NAMALWA (cell line): ENCODE measurements at places on chromosomes 6 and 20.

- DNase-seq: no peak
These were observed 35.8 kb upstream of the PDE10A start for GRCh38 chr6:165698868-165699267.

- no peak for DNase-seq
These were observed 25.9 kb downstream of the SF3B5 start for GRCh38 chr6:144069506-144069905.

DNA sequence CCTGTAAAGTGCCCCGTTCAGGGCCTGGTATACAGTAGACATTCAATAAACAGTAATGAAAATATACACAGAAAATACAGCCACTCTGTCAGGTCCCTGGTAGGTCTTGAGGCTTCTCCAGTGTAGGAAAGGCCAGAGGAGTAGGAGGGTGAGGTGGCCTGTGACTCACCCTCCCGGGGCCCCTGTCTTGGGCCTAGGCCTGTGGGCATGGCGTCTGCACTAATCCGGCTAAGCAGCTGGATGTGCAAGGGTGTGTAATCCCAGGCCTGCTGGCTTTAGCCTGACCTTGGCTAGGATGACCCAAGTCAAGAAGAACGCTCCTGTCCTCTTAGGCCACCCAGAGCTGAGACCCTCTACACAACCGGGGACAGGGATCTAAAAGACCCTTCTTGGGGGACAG, 84.9 kb downstream of the KCNB1 start:
- no peak for DNase-seq

- DNase-seq: peak; percentile 59
These were observed 216.2 kb downstream of the NFATC2 start for GRCh38 chr20:51326201-51326819.

- no peak for DNase-seq
These were observed 16.9 kb upstream of the TGM2 start for GRCh38 chr20:38181971-38182370.

DNA sequence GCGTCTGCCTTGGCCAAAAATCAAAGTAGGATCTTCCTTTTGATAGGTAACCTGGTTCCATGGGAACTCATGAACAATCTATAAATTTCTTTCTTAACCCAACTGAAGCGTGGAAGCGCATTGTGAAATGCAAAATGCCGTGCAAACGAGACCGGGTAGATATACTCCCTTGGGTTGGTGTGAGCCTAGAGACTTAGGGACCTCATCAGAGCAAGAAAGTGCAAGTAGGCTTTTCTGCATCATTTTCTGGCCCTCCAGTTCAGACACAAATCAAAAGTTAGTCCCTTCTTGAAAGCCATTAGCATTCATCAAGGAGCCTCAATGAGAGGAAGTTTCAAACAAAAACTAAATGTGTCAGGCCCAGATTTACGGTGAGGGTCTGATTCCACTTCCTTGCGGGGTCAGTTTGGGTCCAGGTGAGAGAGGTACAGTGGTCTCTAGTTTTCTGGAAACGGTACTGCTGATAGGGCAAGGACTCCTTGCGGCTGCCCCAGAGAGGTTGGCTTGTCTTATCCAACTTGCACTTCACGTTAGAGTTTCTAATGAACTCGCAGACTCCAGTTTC, 5.3 kb upstream of the ZNF184 start:
- DNase-seq: peak; percentile 75

GRCh38 chr6:10972196-10972595, 71.9 kb downstream of the ELOVL2 start:
- no peak for DNase-seq

DNA sequence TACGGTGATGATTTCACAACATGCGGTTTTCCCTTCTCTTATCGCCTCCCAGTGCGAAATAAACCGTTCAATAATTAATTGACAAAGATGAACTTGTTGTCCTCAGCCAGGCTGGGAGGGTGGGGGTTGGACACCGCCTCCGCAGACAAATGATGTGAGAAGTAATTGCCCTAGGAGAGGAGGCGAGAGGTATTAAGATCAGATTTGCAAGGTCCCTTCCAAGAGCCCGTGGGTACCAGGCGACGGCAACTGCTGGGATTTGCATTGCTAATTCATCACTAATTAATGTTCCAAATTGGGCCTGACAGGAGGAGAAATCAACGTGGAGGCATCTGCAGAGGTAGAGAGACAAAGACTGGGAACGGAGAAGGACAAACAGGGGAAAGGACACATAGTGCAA, 90.2 kb upstream of the CCDC167 start:
- no peak for DNase-seq

DNA sequence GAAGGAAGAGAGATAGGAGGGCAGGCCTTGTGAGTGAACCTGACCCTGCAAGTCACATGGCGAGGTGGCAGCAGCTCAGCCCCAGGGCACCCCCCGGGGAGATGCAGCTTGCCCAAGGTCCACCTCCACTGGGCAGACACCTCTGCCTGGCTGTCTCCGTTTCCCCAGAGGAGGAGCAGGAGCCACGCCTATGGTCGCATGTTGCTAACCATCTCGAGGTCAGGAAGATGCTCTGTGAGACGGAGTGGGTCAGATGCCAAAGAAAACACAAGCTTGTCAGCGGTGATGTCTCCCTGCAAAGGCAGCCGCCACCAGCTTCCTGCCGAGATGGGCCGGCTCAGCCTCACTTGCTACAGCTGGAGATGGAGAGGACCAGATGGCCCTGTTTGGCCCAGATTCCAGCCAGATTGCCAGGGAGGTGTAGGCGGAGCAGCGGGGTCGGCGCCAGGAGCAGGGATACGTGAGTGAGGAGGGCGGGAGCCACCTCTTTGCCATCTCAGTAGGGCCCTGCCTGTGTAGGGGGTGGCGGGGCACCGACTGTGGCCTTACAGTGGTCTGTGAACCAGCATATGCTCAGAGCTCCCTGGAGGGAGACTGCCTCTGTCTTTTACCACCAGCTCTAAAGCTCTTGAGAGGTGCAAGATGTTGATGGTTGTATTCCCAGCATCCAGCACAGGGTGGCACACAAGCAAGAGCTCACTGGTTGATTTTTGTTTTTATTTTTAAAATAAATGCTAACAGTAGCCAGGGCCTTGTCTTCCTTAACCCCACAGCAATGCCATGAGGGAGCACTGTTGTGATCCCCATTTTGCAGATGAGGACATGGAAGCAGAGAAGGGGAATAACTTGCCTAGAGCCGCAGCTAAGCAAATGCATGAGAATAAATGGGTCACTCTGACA, 42.9 kb upstream of the FAM83D start:
- DNase-seq: peak; percentile 57

- no peak for DNase-seq
These were observed 108.6 kb downstream of the ESR1 start for GRCh38 chr6:151916075-151916474.

- DNase-seq: no peak
These were observed 4.1 kb downstream of the TRIM38 start for GRCh38 chr6:25966711-25967110.

DNA sequence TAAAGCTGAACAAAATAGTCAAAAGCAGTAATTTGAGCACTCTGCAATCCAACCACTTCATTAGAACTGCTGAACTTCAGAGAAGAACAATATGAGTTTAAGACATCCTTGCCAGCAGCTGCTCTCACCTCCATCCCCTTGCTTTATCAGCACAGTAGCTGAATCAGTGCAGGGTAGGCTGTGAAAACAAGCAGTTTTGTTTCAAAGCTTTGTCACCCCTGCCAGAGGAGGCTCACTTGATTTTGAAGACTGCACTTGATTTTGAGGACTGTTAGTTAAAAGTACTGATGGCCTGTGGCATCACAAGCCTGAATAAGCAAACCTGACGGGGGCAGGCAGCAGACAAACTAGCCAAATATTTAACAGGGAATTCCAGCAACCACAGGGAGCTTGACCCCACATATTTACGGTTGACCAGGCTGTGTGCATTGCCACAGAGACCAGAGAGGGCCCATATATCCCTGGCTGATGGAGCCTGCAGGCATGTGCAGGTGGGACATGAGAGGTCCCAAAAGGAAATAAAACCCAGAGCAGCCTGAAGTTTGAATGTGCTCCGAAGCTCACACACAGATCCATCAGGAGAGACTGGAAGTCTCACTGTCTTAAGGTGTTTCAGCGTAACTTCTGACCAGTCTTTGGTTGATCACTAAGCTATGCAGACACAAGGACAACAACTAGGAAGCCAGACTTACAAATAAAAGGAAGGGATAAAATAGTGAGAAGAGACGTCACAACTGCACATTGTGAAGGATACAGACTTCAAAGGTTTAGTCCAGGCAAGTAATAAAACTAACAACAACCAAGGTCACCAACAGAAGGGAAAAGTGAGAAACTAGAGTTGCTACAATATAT, 97.4 kb downstream of the PDSS2 start:
- DNase-seq: no peak

DNA sequence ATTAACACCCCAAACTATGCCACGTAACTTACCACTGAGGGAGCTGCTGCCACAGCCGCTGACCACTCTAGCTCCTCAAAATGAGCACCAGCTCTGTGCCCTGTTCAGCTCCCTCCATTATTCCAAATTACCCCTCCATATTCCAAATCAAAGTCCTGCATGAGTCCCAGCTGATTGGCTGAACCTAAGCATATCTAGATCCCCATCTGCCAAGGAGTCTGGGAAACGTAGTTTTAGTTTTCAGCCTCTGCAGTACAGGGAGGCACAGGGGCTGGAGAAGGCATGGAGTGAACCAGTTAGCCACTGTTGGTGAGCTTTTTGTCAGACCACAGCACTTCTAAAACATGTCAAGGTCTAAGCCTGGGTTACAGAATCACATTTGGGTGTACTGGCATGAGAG, 15.9 kb downstream of the UNC5CL start:
- DNase-seq: no peak

DNA sequence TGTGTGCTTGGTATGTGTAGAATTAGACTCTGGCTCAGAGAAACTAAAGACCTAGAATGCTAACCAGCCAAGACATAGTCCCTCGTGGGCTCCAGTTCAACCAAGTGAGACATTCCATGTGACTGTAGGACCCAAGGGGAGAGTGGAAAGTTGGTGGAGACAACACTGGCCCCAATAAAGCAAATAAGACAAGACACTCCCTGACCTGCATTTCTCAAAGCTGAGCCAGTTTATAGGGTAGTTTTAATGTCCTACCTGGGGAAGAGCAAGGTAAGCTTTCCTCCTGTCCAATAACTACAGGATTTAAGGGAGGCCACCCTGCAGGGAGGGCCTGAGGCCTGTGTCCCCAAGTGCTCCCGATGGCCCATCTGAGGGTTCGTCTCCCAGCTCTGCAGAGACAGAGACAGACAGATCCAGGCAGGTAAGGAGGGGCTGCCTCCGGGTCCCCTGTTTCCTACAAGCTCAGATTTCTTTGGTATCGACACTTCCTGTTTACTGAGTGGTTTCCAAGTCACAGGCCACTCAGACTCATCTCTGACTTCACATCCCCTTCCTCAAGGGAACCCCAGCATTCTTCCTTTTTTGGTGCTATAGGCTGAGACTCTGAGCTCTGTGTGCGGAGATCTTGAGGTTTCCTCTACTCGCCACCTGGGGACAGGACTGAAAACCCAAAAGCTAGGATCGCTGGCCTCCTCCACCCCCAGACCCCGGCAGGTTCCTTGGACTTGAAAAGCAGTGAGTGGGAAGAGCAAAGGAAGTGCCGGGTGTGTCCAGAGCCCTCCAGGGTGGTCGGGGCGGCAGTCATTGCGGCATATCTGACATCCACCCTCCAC, 92.4 kb downstream of the PRND start:
- DNase-seq: peak; percentile 90

DNA sequence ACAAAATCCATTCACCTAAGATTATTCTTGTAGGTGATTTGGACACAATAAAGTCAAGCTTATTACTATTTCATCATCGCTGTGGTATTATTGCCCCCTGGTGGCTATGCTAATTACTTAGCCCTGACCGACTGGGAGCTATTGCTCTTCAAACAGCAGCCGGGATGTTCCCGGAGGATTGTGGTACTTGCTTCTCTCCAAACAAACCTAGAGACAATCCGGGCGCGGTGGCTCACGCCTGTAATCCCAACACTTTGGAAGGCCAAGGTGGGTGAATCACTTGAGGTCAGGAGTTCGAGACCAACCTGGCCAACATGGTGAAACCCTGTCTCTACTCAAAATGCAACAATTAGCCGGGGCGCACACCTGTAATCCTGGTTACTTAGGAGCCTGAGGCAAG, 15.4 kb upstream of the STMND1 start:
- peak; percentile 34 for DNase-seq

DNA sequence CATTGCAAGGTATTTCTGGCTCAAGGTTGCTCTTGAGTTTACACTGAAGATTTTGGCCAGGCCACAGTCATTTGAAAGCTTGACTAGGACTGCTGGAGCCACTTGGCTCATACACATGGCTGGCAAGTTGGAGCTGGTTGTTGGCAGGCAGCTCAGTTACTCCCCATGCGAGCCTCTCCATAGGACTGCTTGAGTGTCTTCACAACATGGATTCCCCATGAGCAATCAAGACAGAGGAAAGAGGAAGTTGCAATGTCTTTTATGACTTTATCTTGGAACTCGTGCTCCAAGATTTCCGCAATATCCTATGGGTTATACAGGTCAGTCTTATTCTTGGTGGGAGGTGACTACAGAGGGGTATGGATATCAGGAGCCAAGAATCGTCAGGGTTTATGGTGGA, 1.4 kb upstream of the MANBAL start:
- no peak for DNase-seq

DNA sequence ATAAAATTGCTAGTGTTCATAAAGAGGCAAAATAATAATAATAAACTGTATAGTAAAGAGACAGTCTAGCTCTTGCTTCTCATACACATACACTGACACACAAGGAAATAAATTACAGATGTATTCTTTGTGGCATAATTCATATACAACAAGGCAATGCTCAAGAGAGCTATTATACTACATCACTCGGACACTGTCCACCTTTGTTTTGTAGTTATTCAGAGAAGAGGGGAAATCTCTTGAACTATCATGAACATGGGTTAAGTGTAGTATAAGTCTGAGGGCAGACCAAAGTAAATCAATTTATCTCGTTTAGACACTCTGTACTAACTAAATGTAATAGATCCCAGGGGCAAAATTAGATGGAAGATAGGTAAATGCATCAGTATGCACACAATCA, 72.7 kb upstream of the PHIP start:
- no peak for DNase-seq

DNA sequence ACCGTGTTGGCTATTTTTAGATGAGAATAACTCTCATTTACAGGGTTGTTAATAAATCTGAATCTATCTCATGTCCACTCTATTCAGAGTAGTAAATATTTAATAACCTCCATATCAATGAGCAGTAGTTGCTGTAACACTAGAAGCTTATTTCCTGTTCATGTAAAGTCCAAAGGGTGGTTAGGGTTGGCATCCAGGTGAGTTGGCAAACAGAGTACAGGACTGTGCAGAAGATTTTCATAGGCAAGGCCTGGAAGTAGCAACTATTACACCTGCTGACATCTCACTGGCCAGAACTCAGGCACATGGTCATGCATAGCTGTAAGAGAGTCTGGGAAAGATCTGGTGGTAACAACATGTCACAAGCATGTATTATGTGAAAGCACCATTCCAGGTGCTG, 147.5 kb downstream of the PHF3 start:
- no peak for DNase-seq
